ENCODE measurements at places on chromosomes 13 and 19. TPM values are rescaled to one million over a fixed set of nuclear protein-coding genes. Genes with fewer than 3 reads are reported as not detected.

The SHC2 gene
- 4.5 TPM for total RNA-seq

The KLK14 gene
- total RNA-seq = not detected

The GRIN3B gene
- total RNA-seq = 0.27 TPM

The GGACT gene
- total RNA-seq = 5.0 TPM

The FGF21 gene
- not detected for total RNA-seq

The TYROBP gene
- not detected for total RNA-seq

The TNFSF13B gene
- 0.94 TPM for total RNA-seq

The KLK8 gene
- not detected for total RNA-seq

The C1QTNF9 gene
- total RNA-seq = not detected

The ZNF682 gene
- total RNA-seq = 0.54 TPM

The MYDGF gene
- 226 TPM for total RNA-seq

The DNAAF3 gene
- total RNA-seq = 0.47 TPM

The CYP4F2 gene
- total RNA-seq = not detected

The DIAPH3 gene
- total RNA-seq = 9.1 TPM

The TRPC4 gene
- total RNA-seq = 8.3 TPM

The ADAMTS10 gene
- 2.2 TPM for total RNA-seq

The NDUFB7 gene
- 283 TPM for total RNA-seq

The PCSK4 gene
- 1.0 TPM for total RNA-seq

The FPR1 gene
- not detected for total RNA-seq

The COPE gene
- 172 TPM for total RNA-seq

The CPAMD8 gene
- total RNA-seq = 0.18 TPM

The S1PR5 gene
- not detected for total RNA-seq

The GFY gene
- not detected for total RNA-seq

The COX7A1 gene
- total RNA-seq = 4.4 TPM

The PRX gene
- 1.1 TPM for total RNA-seq

The COL4A2 gene
- total RNA-seq = 1,014 TPM

The P2RY11 gene
- total RNA-seq = 2.0 TPM

The RFPL4AL1 gene
- total RNA-seq = not detected

Measured in endothelial cell of coronary artery (primary cell).